Activated T-helper 1 cell treated with anti-CD3 and anti-CD28 coated beads, Interleukin-2, amount 50 U/mL, for 16 hours (primary cell): ENCODE measurements at places on chromosomes 12 and 14.

- DNase-seq, result no peak
Measured at GRCh38 chr12:45644541-45644940, 85.0 kb upstream of the ARID2 start.

- peak; percentile 31 for DNase-seq
Measured at GRCh38 chr14:71138448-71139293, 231.4 kb downstream of the PCNX1 start.

DNA sequence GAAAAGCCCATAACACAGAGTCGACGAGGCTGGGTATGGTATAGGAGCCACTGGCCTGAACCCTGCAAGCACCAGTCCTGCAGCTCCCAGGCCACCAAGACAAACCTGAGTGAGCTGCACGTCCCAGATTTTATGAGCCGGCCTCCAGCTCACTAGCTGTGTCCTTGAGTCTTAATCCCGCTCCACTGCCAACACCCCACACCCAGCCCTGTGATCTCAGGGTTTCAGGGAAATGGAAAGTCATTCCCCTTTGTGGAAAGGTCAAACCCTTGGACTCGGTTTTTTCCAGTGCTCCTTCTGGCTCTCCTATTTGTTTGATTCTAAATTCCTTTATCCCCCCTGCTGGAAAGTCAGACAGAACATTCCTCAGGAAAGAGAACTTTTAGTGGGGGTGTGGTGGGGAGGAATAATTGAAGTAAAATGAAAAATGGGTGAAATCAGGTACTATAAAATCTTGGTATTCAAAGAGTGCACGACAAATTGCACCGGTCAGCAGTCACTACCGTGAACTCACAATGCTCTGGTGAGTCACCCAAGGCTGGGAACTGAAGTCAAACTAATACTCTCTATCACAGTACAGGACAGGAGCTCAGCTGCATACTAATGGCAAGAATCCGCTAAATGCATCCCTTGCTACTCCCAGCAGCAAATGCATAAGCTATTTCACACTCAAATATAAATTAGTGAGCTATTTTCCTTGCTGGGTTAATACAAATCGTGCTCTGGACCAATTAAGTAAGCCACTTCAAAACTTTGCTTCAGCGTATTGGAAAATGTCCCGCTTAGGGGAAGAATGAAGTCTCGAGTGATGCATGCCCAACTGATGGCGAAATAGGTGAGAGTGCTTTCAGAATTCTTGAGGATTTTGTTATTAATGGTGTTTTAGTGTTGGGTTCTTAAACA is 9.0 kb downstream of the PITPNM2 start:
- DNase-seq, result no peak

- DNase-seq, result no peak
Measured at GRCh38 chr14:21543521-21543960, 17.4 kb upstream of the SALL2 start.

DNA sequence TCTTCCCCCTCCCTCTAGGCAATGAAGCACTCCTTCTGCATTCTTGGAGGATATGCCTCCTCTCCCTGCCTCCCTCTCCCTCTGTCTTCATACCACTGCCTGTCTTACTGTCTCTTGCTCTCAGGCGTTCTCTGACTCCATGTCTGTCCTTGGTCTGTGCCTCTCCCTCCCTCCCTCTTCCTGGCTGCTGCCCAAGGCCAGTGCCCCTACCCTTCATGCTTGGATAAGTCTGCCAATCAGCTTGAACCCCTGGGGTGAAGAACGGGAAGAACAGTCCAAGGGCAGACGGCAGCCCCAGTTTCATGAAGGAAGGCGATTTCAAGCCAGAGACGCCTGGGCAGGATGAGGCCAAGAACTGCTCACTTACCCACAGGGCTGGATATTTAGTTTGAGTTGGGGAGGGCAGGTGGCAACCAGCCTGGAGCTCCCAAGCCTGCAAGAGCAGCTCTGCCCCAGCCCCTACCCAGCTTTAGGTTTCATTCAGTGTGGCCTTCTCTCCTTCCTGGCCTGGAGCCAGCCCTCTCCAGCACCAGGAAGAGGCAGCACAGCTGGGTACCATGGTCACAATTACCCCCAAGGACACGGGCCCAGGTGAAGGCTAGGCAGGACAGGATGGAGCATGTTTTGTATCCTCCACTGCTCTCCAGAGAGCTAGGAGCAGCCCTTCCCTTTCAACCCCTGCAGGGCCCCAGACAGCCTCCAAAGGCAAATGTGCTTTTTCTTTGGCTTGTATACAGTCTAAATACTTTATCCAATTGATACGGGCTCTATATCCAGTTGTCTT is 35.8 kb upstream of the LTBP2 start:
- no peak for DNase-seq

GRCh38 chr12:113418213-113418879 is 3.8 kb upstream of the SDSL start:
- DNase-seq, result no peak

GRCh38 chr12:122501489-122501989 is 807 bp upstream of the ZCCHC8 start:
- DNase-seq, result no peak

DNA sequence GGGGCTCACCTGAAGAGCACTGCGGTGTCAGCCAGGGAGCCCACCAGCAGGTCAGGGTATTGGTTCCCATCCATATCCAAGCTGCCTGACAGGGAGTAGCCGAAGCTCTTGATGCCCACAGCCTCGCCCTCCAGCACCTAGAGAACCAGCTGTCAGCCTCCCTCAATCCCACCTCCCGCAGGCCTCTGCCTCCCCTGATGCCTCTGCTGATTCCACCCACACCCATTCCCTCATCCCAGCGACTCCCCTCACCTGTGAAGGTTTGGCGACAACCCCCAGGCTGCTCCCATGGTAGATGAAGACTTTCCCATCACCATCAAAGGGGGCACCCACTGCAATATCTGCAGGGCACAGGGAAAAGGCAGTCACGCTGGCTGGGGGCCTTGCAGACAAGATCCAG is 10.0 kb downstream of the ITGA7 start:
- DNase-seq, result no peak

DNA sequence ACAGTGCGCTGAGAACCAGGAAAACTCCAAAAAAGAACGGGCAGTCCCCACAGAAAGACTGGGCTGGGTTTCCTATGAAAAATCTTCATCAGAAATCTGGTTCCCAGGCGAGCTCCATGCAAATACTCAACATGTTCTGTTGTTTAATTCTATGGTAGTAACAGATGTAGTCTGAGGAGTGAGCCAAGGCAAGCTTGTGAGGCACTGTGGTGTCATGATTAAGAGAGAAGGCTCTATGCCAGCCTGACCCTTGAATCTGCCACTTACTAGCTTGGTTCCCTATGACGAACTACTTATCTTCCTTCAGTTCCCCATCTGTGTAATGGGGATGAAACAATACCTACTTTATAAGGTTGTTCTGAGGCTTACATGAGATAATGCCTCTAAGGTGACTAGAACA is 10.7 kb downstream of the POMT2 start:
- no peak for DNase-seq

- no peak for DNase-seq
Measured at GRCh38 chr12:14950982-14951746, 10.2 kb downstream of the ARHGDIB start.
